ENCODE measurements at places on chromosomes 11 and 22.

DNA sequence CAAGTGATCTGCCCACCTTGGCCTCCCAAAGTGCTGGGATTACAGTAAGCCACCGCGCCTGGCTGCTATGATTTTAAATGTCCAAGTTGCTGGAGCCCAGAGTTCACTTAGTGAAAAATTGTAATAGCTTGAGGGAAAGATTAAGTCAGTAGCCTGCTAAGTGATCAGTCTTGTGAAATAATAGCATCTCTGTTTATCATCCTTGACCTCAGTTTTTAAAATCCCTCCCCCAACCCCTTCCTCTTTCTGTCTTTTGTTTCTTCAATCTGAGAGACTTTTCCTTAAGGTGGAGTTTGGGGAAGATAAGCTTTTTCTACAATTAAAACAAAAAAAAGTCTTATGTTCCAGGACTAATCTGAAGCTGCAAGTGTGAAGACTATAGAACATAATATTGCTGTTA lies 6.4 kb downstream of the HIPK3 start:
- DNase-seq: no peak

DNA sequence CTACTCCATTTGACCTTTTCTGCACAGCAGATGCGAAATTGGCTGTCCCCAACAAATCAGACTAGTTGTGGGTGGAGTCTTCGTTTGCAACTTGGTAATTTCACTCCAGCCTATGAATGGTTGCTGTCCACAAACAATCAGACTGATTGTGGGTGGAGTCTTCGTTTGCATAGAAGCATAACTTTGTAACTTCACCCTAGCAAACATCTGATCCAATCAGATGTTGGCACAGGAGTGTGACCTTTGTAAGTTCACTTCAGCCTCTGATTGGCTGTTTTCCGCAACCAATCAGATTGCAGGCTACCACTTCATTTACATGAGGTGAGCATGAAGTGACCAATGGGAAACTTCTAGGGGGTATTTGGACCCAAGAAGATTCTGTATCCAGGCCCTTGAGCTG lies 16.3 kb upstream of the CABP2 start:
- DNase-seq: no peak

DNA sequence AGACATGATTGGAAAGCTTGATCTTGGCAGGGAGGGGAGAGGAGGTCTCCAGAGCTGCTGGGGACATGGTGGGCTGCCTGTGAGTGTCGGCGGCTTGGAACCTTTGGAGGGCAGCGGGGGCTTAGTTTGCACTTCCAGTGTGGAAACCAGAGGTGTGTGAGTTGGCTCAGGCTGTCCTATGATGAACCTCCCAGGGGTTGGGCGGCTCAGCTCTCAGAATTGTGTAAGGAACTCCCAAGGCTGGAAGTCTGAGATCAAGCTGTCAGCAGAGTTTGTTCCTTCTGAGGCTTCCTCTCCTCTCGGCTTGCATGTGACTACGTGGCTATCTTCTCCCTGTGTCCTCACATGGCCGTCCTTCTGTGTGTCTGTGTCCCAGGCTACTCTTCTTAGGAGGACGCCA lies 87.9 kb upstream of the B3GAT1 start:
- no peak for DNase-seq

GRCh38 chr11:44709966-44710365 lies 16.8 kb upstream of the TSPAN18 start:
- DNase-seq: no peak

DNA sequence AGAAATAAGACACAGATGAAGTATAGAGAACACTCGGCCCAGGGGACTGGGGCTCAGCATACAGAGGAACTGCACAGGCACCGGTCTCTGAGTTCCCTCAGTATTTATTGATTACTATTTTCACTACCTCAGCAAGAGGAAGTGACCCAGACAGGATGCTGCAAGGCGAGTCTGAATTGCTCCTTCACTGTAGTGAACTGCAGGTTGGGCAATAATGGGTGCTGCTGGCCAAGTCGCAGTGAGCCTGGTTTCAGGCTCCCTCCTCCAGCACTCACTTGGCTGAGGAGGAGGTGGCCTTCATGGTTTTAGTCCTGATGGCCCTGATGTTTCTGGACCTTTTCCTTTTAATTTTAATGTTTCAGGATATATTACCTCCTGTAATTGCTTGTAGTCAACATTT lies 10.4 kb downstream of the OR52K2 start:
- DNase-seq: no peak

- DNase-seq: no peak
Observed at GRCh38 chr11:17760102-17761029, 25.8 kb downstream of the KCNC1 start.

DNA sequence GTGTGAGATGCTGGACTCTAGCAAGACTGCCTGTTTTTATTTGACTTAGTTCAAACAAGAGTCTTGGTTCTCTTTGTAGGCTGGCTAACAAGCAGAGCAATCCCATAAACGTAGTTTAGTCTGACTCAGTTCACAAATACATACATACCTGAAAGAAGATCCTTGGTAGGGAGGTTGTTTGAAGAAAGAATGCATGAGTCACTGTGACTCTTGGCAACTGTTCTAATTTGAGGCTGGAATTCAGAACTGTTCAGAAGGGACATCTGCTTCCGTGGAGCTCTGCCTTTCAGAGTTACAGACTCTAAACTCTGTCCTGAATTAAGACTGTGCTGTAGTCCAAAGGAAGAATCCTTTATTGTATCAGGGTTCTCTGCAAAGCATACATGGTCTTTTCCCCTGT lies 32.2 kb downstream of the C2CD3 start:
- no peak for DNase-seq

GRCh38 chr22:47199261-47199978 lies 437.0 kb downstream of the TBC1D22A start:
- DNase-seq: no peak

- peak; percentile 88 for DNase-seq
Observed at GRCh38 chr11:62791501-62792201, at the start of gene TMEM223. TSS of gene TMEM223 (minus strand) at chr11:62792006. CDS start at chr11:62791994, 12 bp downstream.

GRCh38 chr11:10382518-10382917 lies 72.5 kb upstream of the AMPD3 start:
- no peak for DNase-seq

DNA sequence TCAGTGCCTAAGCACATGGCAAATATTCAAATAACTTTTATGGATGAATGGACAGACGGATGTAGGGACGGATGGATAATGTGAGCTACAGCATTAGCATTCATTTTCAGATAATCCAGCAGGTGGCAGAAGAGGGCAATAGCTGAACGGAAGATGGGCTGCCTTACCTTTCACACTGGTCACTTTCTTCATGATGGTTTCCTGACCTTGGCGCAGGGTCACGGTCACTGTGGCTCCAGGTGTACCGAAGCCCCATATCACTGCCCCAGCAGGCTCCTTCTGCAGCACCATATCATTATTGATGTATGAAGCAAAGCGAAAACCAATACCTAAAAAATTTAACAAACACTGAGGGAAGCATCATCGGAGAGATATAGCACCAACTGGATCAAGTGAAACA lies 4.3 kb downstream of the SIAE start:
- DNase-seq: peak; percentile 43

DNA sequence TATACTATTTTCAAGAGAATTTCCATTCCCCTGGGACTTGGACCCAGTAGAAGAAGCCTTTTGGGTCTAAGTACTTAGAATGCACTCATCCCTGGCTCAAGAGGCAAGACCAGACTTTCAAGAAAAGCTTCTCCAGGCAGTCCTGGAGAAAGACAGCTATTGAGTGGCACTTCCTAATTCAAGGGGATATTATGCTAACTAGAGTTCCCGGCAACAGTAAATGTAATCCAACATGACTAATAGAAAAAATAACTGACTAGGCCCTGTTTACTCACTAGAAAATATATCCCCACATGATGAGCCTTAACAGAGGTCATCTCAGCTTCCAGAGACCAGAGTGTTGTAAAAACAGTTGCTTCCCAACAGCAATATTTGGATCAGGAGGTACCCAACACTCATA lies 47.2 kb upstream of the AKIP1 start:
- no peak for DNase-seq

DNA sequence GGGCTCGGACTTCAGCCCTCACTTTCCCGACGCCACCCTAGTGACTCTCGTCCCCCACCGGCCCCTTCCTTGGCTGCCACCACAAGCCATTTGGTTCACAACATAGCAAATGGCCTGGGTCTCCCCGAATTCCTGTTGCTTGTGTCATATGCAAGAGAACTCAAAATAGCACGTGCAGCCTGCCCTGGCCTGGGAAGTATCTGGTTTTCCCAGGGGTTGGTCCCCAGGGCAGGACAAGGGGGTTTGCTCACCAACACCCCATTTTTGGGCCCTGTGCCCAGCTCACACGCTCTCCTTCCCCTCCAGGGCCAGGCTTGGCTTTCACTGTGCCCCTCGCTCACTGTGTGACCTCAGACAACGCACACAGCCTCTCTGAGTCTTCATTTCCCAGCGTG lies 12.8 kb upstream of the TPCN2 start:
- DNase-seq: no peak

DNA sequence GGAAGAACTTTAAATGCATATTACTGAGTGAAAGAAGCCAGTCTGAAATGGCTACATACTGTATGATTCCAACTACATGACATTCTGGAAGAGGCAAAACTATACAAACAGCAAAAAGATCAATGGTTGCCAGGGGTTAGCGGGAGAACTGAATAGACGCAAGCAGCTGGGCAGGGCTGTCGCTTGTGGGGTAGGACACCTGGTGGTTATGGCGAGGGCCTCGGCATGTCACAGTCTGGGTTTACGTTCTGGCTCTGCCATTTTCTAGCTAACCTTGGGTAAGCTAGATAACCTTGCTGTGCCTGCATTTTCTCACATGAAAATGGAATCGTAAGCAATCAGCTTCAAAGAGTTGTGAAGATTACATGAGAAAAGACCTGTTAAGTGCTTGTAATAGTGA lies 55.2 kb upstream of the SYT13 start:
- no peak for DNase-seq

- no peak for DNase-seq
Observed at GRCh38 chr11:1760351-1761109, 3.2 kb downstream of the CTSD start.

GRCh38 chr22:42236848-42237247 lies 33.6 kb downstream of the TCF20 start:
- no peak for DNase-seq

DNA sequence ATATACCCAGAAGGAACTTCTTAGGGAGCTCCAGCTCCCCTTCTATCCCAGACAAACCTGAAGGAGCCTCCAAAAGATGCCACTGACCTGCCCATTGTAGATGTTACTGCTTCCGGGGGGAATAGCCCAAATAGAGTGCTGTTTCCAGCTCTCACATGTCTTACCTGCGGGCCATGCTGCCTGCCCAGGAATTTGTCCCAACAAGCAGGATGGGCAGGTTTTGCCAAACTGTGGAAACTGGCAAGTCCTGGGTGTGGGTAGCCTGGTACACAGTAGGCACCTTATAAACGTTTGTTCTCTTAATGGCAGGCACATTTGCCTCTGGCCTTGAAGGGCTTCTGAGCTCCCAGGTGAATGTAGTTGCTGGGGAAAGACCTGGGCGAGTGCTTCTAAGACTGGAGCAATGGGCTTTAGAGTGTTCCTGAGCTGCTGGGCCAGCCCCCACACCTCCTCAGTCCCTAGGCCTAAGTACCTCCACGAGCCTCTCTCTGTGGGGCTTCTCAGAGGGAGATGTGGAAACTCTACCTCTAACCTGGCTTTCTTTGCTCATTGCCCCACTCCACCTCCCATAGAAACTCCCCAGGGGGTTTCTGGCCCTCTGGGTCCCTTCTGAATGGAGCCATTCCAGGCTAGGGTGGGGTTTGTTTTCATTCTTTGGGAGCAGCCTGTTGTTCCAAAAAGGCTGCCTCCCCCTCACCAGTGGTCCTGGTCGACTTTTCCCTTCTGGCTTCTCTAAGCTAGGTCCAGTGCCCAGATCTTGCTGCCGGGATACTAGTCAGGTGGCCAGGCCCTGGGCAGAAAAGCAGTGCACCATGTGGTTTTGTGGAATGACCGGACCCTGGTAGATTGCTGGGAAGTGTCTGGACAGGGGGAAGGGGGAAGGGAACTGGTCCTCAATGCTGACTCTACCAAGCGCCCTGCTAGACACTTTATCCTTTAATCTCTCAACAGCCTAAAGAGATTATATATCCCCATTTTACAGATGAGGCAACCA lies 37.2 kb downstream of the LIMK2 start:
- no peak for DNase-seq

GRCh38 chr22:19358195-19358594 lies 66.7 kb upstream of the CLTCL1 start:
- no peak for DNase-seq

Data from stimulated activated CD4-positive, alpha-beta T cell treated with anti-CD3 and anti-CD28 coated beads, Interleukin-1b, Interleukin-23, amount 100 ng/mL, for 4 hours (primary cell).